ENCODE measurements at places on chromosomes 7 and 10.

GRCh38 chr10:95324436-95325268, 33.8 kb upstream of the PDLIM1 start:
- no peak for DNase-seq

- peak; percentile 99 for DNase-seq
These were observed 4.2 kb upstream of the UPP1 start for GRCh38 chr7:48084727-48085432.

- no peak for DNase-seq
These were observed 117.5 kb upstream of the FOXP2 start for GRCh38 chr7:114297121-114297520.

- DNase-seq = no peak
These were observed 155.8 kb downstream of the POM121L12 start for GRCh38 chr7:53191191-53191695.

GRCh38 chr10:22317771-22318565, 1.8 kb downstream of the COMMD3 start:
- DNase-seq = no peak

DNA sequence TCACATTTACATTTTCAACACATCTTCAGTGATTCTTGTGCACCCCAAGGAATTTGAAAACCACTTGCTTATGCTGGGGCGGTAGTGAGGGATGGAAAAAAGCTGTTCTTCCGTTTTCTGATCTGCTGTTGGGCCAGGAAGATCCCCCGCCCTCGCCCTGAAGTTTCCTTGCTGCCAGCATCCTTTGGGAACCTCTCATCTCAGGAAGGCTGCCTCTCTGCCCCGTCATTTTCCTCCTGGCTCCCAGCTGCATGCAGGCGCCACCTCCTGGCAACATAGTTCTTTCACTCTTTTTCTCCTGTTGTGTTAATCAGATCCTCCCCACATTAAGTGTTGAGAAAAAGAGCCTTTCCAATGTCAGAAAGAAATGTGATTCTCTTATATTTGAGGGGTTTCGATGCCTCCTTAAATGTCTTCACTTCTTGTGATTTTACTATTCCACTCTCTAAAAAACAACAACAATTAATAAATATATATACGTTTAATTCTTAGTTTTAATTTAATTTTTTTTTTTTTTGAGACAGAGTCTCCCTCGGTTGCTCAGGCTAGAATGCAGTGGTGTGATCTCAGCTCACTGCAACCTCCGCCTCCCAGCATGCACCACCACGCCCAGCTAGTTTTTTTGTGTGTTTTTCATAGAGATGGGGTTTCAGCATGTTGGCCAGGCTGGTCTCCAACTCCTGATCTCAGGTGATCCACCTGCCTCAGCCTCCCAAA, 122.9 kb downstream of the RALA start:
- DNase-seq = peak; percentile 90

DNA sequence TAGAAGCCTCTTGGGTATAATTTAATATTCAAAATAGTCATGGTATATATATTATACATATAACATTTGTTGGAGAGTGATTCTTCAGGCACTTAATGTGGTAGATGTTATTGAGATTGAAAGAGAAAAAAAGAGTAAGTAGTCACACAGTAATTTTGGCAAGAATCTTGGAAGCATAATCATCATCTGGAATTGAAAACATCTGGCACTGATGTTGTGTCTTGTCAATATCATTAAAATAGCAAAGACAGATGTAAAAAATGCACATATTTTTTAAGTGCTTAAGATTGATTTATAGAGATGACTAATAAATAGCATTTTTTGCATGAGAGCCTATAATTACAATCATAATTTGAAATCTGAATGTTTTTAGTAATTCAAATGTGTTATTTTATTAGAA, 9.5 kb downstream of the SEMA3D start:
- DNase-seq = no peak

- DNase-seq = no peak
These were observed 203.4 kb upstream of the PRKCQ start for GRCh38 chr10:6783471-6783870.

GRCh38 chr10:110643653-110644597, at the start of gene RBM20:
TSS of gene RBM20 (plus strand) at chr10:110644336. CDS start at chr10:110644455, 119 bp downstream.
- no peak for DNase-seq

DNA sequence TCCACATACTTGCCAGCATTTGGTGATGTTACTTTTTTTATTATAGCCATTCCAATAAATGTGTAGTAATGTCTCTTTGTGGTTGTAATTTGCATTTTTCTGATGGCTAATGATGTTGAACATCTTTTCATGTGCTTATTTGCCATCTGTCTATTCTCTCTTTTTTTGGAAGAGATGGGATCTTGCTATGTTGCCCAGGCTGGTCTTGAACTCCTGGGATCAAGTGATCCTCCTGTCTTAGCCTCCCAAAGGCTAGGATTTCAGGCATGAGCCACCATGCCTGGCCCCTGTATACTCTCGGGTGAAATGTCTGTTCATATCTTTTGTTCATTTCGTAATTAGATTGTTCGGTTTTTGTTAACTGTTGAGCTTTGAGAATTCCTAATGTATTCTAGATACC, 3.4 kb downstream of the OGDH start:
- no peak for DNase-seq

DNA sequence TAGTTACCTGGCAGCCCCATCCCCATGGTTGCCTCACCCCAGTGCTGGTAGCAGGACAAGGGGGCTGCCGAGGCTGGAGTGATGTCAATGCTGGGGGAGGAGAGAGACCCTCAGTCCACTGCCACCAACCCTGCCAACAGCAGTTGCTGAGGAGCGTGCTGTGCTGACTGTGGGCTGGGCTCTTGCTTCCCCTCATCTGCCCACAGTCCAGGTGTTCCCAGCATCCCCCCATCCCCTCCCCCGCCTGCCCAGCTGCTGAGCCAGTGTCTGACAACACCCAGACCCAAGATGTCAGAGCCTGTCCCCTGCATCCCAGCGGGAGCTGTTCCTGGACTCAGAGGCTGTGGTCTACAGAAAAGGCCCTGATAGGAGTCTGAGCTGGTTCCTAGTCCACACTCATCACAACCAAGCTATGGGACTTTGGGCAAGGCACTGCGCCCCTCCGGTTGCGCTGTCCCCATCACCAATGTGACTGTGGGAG, 14.6 kb upstream of the PSAP start:
- no peak for DNase-seq

- DNase-seq = peak; percentile 53
These were observed 28.1 kb downstream of the DNMBP start for GRCh38 chr10:99981581-99982199.

GRCh38 chr7:25652366-25652765, 424.1 kb upstream of the NPVF start:
- no peak for DNase-seq

DNA sequence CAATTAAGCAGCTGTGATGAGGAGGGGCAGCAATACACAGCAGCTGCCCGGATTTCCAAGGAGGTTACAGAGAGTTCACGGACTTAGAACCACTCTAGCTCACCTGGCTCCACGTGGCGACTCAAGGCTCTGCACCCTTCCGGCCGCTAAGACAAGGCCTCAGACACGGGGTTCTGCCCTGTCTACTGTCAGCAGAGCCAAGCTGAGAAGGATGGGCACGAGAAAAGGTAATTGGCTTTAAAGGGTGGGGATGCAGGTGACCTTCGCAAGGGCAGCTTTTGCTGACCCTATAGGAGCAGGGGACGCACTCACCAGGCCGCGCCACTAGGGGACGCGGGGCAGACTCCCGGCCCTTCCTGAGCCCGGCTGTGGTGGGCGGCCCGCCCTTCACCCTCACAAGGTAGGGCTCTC, 152.4 kb downstream of the KIF20B start:
- no peak for DNase-seq

- no peak for DNase-seq
These were observed 21.4 kb upstream of the SLIT1 start for GRCh38 chr10:97207131-97207530.

GRCh38 chr10:116524736-116525135, 21.0 kb upstream of the PNLIP start:
- DNase-seq = no peak

GRCh38 chr10:71708301-71708703, 11.3 kb downstream of the C10orf105 start:
- peak; percentile 48 for DNase-seq

- DNase-seq = no peak
These were observed 290.2 kb upstream of the CDC14C start for GRCh38 chr7:48634116-48634632.

- DNase-seq = no peak
These were observed 15.9 kb downstream of the GRB10 start for GRCh38 chr7:50766849-50767207.

DNA sequence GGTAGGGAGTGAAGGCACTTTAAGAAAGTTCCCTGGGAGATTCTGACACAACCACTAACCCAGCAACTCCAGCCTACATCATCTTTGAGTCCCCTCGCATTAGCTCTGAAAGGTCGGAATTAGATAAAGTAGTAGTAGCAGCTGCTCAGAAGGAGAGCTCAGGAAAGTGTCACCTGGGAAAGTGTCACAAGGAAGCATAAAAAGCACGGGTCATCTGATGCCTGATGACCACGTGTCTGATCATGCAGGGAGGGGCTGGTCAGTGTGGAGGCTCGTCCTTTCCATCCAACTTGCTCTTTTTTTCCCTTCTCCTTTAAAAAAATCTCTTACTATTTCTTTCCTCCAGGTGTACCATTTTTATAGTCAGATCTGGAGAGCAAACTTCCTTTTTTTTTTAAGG, 47.1 kb upstream of the PDCD4 start:
- no peak for DNase-seq

GRCh38 chr10:77348751-77349150, 288.9 kb downstream of the KCNMA1 start:
- DNase-seq = no peak

DNA sequence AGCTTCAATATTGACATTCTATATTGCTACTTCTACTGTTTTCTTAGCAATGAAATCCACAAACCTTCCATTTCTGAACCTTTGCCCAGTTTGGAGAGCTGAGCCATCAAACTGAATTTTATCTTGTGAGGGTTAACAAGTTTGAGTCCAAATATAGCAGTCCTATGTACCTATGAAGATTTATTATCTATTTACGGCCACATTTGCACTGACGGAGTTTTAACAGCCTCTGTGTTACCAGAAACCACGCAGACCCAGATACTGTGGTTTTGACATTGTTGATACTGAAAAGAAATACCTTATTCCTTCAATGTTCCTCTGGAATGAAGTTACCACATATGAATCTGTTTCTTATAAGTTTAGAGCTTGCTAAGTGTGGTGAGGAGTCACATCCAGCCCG, 172.6 kb downstream of the FGFR2 start:
- DNase-seq = no peak

DNA sequence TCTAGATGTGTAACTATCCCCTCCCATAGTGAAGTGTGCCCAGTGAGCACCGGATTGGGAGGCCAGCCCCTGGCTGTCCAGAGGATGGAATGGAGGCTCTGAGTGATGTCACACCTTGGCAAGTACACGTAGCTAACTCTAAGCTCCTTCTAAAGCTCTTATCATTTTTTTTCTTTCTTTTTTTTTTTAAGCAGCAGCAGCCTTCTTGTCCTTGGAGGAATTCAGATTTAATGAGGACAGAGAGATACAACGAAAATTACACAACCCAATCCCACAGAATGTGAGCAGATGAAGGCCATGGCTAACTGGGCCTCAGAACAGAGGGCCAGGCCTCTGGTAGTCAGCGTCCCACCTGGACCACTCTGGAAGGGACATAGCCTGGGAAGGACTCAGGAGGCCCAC, 11.3 kb downstream of the TNS3 start:
- peak; percentile 67 for DNase-seq

Data from cardiac fibroblast (primary cell).